ENCODE measurements at places on chromosomes 16 and 17.

GRCh38 chr17:37567538-37567937 is 41.7 kb downstream of the SYNRG start:
- no peak for DNase-seq

- no peak for DNase-seq
Measured at GRCh38 chr16:89687092-89687940, 827 bp downstream of the CDK10 start.

- DNase-seq = no peak
Measured at GRCh38 chr17:83109793-83110645, 30.6 kb downstream of the METRNL start.

DNA sequence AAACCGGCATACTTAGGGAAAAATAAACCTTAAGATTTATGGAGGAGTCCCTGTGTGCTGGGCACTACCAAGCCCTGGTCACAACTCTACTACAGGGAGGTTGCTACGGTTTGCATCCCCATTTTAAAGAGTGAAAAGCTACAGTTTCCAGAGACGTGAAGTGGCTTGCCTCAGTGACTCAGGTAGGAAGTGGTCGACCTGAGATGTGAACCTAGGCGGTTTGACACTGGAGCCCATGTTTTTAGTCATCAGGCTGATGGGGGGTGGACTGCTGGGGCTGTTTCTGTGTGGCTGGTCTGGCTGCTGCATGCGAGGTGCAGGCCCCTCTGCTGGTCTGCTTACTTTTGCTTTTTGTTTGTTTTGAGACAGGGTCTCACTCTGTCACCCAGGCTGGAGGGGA is 6.6 kb downstream of the COX6A2 start:
- DNase-seq = peak; percentile 51

DNA sequence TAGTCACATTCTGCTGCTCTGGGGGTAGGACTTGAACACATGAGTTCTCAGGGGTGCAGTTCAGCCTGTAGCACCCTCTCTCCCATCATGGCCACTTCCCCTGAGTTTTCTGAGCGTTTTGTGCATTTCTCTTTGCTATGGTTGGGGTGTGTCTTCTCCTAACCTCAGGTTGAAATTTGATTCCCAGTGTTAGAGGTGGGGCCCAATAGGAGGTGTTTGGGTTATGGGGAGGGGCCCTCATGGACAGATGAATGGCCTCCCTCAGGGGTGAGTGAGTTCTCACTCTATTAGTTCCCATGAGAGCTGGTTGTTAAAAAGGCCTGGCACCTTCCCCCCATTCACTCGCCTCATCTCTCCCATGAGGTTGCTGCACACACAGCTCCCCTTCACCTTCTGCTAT is 101.1 kb downstream of the FOXL1 start:
- DNase-seq = no peak

GRCh38 chr17:45852535-45853297 is 8.0 kb downstream of the SPPL2C start:
- DNase-seq = peak; percentile 65

All from activated CD8-positive, alpha-beta memory T cell treated with anti-CD3 and anti-CD28 coated beads, Interleukin-2, amount 50 U/mL, for 4 hours (primary cell).